ENCODE measurements at places on chromosomes 7 and 10. TPM values are rescaled to one million over a fixed set of nuclear protein-coding genes. Genes with fewer than 3 reads are reported as not detected.

The NPC1L1 gene
- total RNA-seq: 0.09 TPM

The MICALL2 gene
- 20.7 TPM for total RNA-seq

The WIPF3 gene
- total RNA-seq: 0.62 TPM

The INPP5A gene
- total RNA-seq: 13.5 TPM
